Activated CD4-positive, alpha-beta T cell treated with anti-CD3 and anti-CD28 coated beads for 1 hour (primary cell): ENCODE measurements at places on chromosomes 5 and 9.
A peak's percentile ranks its signal among the peaks of the same experiment; 100 is the strongest.

- DNase-seq, result peak; percentile 64
Measured at GRCh38 chr5:170225326-170226128, 7.3 kb upstream of the C5orf58 start.

DNA sequence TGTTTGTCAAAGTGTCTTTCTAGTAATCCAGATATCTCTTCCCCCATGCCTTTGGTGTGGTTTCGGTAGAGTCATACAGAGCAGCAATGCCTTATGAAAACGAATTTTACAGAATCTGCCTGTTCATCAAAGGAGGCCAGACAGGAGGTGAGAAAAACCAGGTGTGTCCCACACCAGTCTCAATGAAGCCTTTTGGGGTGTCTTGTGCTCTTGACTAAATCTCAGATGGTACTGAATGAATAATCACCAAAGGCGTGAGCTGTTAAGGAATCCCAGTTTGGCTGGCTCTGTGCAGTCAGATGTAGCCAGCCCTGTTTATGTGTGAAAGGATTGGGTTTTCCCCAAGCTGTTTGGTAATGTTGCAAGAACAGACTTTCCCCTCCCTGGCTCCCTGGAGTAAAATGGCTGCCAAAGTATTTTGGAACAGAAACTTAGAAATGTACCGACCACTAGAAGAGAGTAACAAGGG, 70.8 kb upstream of the CDKN2B start:
- DNase-seq, result no peak

DNA sequence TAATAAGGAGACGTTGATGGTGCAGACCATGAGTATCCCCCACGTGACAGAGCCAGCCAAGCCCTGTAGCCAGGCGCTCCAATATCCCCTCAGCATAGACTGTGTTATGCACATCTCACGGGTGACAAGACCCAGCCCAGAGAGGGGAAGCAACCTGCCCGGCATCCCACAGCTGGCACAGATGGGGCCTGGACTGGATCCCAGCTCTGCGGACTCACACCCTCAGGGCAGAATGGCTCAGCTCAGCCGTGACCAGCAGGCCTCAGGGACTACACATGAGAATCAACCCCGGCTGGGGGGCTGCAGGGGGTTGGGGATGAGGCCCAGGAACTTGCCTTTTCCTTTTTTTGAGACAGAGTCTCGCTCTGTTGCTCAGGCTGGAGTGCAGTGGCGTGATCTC, 11.7 kb downstream of the FIBCD1 start:
- no peak for DNase-seq

DNA sequence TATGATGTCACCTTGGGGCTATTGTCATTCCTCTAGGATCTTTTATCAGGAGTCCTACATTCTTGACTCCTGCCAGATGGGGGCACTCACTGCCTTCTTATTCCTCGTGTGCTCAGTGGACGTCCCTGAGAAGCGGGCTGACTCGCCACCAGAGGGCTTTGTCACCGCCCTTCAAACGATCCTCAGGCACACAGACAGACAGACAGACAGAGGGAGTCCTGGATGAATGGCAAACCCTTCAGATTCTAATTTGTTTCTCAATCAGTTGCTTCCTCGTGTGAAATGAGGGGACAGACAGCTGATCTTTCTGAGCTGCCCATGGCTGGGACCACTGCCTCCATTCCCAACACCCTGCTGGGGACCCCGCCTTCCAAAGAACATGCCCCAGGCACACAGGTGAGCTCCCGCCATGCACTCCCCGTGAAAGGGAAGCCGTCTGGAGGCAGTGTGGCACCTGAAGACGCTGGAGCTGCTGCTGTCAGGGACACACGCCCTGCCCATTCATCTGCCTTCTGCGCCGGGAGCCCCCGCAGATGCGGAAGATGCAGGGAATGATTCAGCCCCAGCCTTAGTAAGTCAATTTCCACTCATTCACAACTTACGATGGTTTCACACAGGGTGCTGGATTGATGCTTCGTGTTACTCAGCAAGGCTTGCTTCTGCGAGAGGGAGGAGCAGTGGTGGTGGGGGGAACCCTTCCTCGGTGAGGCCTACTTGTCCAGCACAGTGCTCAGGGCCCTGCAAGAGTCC, 24.9 kb upstream of the SH3PXD2B start:
- DNase-seq, result peak; percentile 25

GRCh38 chr5:170626507-170627150, 122.8 kb downstream of the KCNIP1 start:
- no peak for DNase-seq

GRCh38 chr5:127003798-127004495, 26.4 kb downstream of the MARCHF3 start:
- no peak for DNase-seq

- no peak for DNase-seq
Measured at GRCh38 chr5:35776757-35777156, 79.9 kb upstream of the IL7R start.

GRCh38 chr5:142753116-142753631, 17.0 kb upstream of the ARHGAP26 start:
- no peak for DNase-seq

GRCh38 chr9:27945386-27945785, 372.1 kb upstream of the C9orf72 start:
- DNase-seq, result no peak

- DNase-seq, result no peak
Measured at GRCh38 chr9:88143179-88143578, 4.9 kb upstream of the SPATA31C2 start.

- no peak for DNase-seq
Measured at GRCh38 chr9:113609562-113610318, 146.2 kb downstream of the RGS3 start.

DNA sequence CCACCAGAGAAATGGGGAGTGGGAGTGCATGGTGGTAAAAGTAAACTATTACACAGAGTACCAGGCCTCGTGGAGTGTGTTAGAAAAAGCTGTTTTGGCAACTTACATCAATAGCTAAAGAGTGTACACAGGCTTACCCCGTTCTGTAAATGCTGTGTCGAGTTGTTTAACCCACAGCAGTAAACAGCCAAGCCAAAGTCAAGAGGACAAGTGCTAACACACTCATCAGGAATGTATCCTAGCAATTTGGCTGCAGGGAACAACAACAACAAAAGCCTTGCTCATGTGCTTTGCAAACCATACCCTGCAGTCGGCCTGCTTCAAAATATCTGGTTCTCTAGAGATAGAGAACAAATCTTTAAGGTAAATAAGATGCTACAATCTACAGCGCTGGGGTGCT, 15.9 kb downstream of the DAP start:
- no peak for DNase-seq

- no peak for DNase-seq
Measured at GRCh38 chr5:179181988-179182387, 121.8 kb downstream of the ZNF354C start.

DNA sequence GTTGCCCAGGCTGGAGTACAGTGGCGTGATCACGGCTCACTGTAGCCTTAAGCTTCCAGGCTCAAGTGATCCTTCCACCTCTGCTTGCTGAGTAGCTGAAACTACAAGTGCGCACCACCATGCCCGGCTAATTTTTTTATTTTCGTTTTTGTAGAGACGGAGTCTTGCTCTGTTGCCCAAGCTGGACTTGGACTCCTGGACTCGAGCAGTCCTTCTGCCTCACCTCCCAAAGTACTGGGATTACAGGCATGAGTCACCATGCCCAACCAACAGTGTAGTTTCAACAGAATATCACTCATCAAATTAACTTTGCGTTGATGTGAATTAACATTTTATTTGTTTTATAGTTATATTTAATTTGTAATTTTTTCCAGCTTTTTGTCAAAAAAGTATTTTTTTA, 45.3 kb downstream of the WDR70 start:
- DNase-seq, result no peak

GRCh38 chr5:134003064-134003816, 1.5 kb downstream of the VDAC1 start:
- no peak for DNase-seq

- DNase-seq, result no peak
Measured at GRCh38 chr5:66788556-66788955, 192.4 kb downstream of the MAST4 start.
